AG20443 (cell line): ENCODE measurements at places on chromosomes 7 and 10.

GRCh38 chr7:38222481-38223096 lies 44.5 kb downstream of the STARD3NL start:
- DNase-seq, result peak; percentile 59

GRCh38 chr7:39313974-39314373 lies 252.2 kb upstream of the YAE1 start:
- no peak for DNase-seq

GRCh38 chr10:124741281-124741921 lies 2.8 kb downstream of the FAM53B start:
- peak; percentile 87 for DNase-seq

- no peak for DNase-seq
These were observed 11.2 kb downstream of the RBM20 start for GRCh38 chr10:110655320-110655719.

GRCh38 chr7:20133803-20134202 lies 83.4 kb downstream of the MACC1 start:
- DNase-seq, result no peak

DNA sequence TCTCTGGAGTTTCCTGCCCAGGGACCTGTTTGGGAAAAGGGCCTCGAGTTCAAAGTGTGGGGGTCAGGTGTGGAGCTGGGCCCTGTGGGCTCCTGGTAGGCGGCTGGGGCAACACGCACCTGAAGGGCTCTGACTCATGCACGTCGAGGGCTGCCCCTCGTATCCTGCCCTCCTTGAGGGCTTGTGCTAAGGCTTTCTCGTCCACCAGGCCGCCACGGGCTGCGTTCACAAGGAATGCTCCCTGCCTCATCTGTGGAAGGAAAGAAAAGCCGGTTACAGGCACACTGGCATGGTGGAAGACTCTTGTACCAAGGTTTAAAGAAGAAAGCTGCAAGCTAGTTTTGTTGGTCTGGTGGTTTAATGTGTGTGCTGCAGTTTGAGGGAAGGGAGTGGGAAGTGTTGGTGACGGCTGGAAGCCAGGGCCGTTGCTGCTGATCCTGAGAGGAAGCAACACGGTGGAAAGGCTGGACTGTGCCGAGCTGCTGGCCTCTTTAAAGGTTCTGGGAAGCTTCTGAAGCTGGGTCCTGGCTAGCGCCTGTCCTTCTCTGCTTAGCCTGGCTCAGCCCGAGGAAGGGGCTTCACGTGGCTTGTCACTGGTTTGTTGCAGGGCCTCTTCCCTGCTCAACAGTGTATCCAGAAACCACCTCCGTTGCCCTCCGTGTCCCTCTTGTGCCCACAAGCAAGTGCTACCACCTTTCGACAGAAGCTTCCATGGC lies 52.0 kb downstream of the ZRANB1 start:
- no peak for DNase-seq

DNA sequence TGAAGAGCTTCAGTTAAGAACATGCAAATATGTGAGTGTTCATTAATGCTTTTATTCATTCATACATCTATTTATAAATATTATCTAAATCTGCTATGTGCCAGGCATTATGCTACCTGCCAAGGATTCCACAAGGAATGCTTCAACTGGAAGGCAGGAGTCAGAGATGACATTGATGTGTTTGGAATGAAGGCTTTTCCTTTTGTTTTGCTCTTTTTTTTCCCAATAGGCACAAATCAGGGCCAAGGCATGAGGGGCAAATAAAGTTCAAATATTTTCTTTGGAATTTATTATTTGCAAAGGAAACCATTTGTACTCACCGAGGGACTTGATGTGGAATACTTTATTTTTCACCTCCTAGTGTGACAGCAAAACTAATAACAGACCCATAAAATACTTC lies 530.3 kb downstream of the ARL4A start:
- no peak for DNase-seq
